ENCODE measurements at places on chromosomes 2 and 18.

DNA sequence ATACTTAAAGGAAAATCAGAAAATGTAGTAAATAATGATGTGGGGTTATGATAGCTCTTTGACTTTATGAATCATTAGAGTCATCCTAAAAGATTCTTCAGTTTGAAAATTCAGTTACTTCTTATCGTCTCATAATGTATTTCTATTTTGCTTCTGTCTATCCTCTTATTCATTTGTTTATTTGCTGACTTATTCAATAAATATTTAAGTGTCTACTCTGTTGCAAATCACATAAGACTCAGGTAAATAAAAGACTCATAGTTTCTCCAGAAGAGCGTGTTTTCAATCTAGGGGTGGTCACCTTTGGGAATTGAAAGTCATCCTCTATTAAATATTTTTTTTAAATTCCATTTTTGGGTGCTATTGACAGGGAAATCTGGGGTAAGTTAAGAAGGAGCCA lies 69.1 kb upstream of the RBMS1 start:
- no peaks in the 10 kb centered on the region for H3K27me3 ChIP-seq
- no peaks in the 10 kb centered on the region for H3K36me3 ChIP-seq
- no peak for DNase-seq
- peak overlapping the region; percentile 55 for H3K27ac ChIP-seq
- H3K4me1 ChIP-seq = peaks cover 24% of the 10 kb centered on the region
- H3K4me3 ChIP-seq = no peak overlapping the region

DNA sequence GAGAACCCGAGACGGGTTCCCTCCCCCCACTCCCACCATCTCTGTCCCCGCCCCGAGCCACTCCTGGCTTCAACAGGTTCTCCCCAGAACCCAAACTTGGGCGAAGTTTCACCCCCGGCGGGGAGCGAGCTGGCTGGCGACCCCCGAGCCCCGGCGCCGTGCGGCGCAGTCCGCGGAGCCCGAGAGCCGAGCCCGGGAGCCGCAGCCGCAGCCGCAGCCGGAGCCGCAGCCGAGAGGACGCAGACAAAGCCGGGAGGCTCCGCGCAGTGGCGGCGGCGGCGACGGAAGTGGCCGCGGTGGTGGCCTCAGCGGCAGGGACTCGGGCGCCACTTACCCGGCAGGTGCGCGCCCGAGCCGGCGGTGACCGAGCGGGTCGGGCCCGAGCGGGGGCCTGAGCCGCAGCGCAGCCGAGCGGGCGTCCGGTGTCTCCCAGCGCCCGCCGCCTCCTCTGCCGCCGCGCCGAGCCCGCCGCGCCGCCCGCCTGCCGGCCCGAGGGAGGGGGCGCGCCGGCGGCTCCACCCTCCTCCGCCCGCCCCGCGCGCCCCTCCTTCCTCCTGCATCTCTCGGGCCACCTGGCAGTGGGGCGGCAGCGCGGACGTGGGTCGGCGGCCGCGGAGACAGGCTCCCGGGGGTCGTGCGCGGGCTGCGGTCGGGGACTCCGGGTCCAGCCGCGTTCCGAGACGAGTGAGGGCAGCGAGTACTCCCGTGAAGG lies at the start of gene ECEL1:
Gene ECEL1 (minus strand): TSS at position 450 of the 712 bp plus-strand sequence. CDS start 1,181 bp downstream, outside the sequence.
- H3K4me3 ChIP-seq = no peak within 1 kb of the TSS
- peaks cover 51% of the 10 kb centered on the region for H3K27me3 ChIP-seq
- peak; percentile 33 for DNase-seq
- no peaks in the 10 kb centered on the region for H3K4me1 ChIP-seq

DNA sequence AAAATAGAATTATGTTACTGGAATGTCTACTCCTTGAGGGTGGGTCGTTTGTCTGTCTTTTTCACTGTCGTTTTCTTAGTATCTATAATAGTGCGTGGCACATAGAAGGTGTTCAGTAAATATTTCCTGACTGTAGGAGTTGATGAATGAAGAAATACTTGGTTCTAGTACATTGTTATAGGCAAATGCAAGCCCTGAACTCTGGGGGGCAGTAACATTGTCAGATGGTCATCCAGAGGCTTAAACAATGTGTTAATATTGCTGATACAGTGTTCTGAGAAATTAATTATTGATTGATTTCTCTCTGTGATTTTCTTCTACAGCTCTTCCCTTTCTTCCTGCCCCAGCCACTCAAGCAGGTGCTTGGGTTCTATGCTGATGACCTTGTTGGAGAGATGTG lies 24.4 kb upstream of the THOC1 start:
- H3K27me3 ChIP-seq = peaks cover 8% of the 10 kb centered on the region
- H3K4me1 ChIP-seq = no peaks in the 10 kb centered on the region
- DNase-seq = no peak

GRCh38 chr2:25379535-25379934 lies 37.8 kb upstream of the DNMT3A start:
- H3K4me3 ChIP-seq = no peak overlapping the region
- no peak for DNase-seq
- no peaks in the 10 kb centered on the region for H3K36me3 ChIP-seq
- no peaks in the 10 kb centered on the region for H3K27me3 ChIP-seq
- no peak overlapping the region for H3K27ac ChIP-seq

GRCh38 chr18:2083691-2084090 lies 487.6 kb downstream of the METTL4 start:
- no peak overlapping the region for H3K27ac ChIP-seq
- H3K27me3 ChIP-seq = no peaks in the 10 kb centered on the region
- no peaks in the 10 kb centered on the region for H3K4me1 ChIP-seq
- no peak overlapping the region for H3K4me3 ChIP-seq

DNA sequence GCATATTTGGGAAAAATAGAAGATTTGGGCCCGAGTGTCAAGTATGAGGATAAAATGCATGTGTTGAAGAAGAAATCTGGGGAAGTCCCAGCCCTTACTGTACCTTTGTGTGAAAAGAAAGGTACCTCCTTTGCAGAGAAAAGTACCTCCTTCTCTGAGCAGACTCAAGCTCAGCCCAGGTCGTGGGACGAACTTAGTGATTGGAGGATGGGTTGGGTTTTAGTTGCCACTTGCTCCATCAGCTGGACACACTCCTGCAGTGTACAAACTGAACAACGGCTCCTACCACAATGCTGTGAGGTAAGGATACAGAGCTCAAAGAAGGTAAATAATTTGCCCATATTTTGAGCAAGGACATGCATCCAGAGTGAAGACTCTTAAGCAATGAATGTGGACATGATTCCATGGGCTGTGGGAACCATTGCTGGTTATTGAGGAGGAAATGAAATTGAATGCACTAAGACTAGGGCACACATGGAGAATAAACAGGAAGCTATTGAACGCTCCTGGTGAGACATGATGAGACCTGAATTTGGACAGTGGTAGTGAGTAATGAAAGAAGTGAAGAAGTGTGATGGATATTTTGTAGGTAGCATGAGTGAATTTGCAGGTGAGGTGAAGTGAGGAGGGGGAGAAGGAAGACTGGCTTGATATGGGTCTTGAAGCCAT lies 49.8 kb upstream of the IL1RL1 start:
- H3K27me3 ChIP-seq = no peaks in the 10 kb centered on the region
- peaks cover 13% of the 10 kb centered on the region for H3K4me1 ChIP-seq
- no peak overlapping the region for H3K27ac ChIP-seq
- no peak for DNase-seq
- no peak overlapping the region for H3K4me3 ChIP-seq

DNA sequence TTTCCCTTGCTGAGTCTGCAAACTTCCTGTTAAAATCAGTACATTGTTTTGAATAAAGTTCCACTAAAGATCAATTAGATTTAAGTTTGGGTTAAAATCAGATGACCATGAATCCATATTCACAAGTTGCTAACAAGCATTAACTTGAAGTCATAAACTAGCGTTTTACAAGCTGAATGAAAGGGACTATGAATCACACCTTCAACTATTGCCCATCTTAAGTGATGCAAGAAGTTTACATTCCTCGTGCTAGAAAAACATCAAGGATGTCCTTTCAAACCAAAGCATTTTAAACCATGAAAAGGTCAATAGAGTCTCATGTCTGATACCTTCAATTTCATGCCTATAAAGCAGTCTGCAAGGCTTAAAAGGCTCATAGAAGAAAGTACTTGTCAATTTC lies 257.2 kb upstream of the SYT4 start:
- no peaks in the 10 kb centered on the region for H3K27me3 ChIP-seq
- H3K36me3 ChIP-seq = no peaks in the 10 kb centered on the region
- no peak overlapping the region for H3K4me3 ChIP-seq
- H3K4me1 ChIP-seq = peaks cover 34% of the 10 kb centered on the region
- H3K27ac ChIP-seq = peak overlapping the region; percentile 77

DNA sequence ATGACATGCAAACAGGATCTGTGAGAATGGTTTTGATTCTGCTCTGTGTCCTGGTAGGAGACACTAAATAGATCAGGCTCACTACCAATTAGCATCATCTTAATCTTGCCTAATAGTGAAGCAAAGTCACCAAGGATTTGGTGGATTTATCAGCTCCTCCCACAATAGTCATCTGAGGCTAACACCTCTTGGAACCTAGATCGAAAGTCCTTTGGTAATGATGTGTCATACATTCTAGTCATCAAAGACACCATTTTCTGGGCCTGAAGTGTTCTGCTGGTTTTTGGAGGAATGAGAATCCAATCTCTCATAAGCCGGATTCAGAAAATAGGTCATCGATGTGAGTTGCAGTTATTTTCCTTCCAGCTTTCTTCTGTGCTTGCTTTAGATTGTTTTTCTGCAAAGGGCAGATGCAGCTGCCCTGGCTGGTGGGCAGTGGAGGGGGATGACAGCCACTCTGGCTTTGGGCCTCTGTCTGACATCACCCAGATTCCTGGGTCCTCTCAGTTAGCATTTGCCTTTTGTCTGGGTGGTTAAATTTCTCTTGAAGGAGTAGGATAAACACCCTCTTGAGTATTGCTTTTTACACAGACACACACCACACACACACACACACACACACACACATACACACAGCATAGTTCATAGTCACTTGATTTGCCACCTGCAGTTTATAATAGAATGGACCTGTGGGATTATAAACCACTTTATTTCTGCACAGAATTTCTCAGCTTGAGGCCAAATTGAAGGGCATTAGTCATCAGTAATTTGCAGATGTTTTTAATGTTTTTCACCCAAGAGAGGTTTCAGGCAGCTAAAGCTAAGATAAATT lies at the start of gene MYO3B:
Gene MYO3B (plus strand): TSS at position 198 of the 832 bp plus-strand sequence. CDS start 141 bp downstream, at position 339.
- no peak within 1 kb of the TSS for H3K4me3 ChIP-seq
- no peak within 1 kb of the TSS for H3K27ac ChIP-seq

All from RWPE2 (cell line).